Activated T-helper 17 cell treated with anti-CD3 and anti-CD28 coated beads, Interleukin-2, amount 50 U/mL, for 72 hours (primary cell): ENCODE measurements at places on chromosomes 13 and 19.

DNA sequence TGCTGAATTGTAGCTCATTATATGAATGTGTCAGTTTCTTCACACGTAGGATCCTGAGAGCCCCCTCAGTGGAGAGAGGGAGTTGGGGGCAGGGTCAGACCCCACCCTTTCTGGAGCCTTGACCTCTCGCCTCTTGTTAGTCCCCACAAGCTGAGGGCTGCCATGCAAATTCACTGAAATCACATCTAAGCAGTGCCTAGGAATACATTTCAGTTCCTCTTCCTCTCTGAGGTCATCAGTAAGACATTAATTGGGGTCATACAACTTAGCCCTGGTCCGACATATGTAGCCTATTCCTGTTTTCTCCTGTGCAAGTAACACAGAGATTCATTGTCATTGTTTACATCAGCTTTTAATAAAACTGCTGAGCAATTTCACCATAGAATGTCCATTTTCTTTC lies 30.0 kb downstream of the MYO9B start:
- no peak for ATAC-seq

DNA sequence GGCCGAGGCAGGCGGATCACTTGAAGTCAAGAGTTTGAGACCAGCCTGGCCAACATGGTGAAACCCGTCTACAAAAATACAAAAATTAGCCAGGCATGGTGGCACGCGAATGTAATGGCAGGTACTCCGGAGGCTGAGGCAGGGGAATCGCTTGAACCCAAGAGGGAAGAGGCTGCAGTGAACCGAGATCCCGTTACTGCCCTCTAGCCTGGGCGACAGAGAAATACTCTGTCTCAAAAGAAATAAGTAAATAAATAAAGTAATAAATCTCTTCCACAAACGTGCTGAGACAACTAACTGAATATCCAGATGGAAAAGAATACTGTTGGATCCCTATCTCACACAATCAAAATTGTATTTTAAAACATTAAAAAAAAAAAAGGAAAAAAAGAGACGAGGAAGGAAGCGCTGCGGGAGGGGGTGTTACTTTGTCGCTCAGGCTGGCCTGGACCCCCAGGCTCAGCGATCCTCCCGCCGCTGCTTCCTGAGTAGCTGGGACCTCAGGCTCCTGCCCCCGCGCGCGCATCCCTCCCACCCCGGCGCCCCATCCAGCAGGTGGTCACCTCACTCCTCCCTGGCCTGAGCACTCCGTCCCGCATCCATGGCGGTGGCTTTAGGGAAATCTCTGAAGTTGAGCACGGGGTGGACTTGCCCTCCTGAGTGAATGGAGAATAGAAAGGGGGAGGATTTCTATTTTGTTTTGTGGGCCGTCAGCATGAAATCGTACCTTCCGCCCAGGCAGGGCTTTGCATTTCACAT lies 628 bp upstream of the ZNF813 start:
- peak; percentile 47 for ATAC-seq

- no peak for ATAC-seq
Observed at GRCh38 chr13:45328661-45329111, 12.3 kb downstream of the TPT1 start.

DNA sequence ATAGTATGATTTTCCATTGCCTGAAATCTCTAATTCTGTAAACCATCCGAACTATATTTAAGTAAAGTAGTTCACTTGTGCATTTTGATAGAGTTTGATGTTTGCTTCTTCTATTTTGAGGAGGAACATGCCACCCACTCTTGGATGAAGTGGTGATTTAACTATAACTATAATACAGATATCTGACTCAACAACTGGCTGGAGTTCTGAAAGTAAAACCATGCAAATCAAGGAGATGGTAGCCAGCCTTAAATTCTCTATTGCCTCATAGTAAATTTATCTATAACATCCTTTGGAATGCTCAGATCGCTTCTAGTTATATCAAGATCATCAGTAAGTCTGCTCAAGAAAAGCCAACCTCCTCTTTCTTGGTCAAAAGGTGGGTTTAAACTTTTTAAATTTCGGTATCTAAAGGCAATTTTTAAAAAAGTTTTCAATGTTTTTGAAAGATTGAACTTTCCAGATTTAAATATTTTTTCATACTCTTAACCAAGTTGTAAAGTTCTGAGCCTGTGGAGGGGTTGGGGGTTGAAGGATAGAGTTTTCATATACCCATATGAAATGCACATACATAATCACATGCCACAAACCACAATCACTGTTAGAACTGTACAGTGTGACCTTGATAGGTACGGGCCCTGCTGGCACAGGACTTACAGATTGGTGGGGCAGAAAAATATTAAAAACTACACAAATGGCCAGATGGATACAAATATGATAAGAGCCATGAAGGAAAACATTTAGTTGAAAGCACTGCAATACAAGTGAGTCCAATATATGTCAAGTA lies 90.5 kb upstream of the RFC3 start:
- ATAC-seq: no peak
